A549 treated with RU486 at 1 μM for 4 hours (cell line): ENCODE measurements at places on chromosomes 16 and 17. TPM values are rescaled to one million over a fixed set of nuclear protein-coding genes. Genes with fewer than 3 reads are reported as not detected.

Gene AURKB
- 146 to 164 TPM (median 159 TPM) in 5 replicates for total RNA-seq

Gene ARHGAP23
- 36.2 to 55.2 TPM (median 50.7 TPM) in 5 replicates for total RNA-seq

Gene PITPNC1
- total RNA-seq, result 13.6 to 17.7 TPM (median 15.4 TPM) in 5 replicates

Gene DRC3
- total RNA-seq, result 2.3 to 4.0 TPM (median 3.4 TPM) in 5 replicates

Gene HOXB1
- not detected in 5 replicates for total RNA-seq

Gene KREMEN2
- 1.3 to 2.4 TPM (median 2.3 TPM) in 5 replicates for total RNA-seq

Gene DHX58
- total RNA-seq, result 0.31 to 0.62 TPM (median 0.50 TPM) in 5 replicates

Gene TOP3A
- 29.2 to 41.8 TPM (median 37.0 TPM) in 5 replicates for total RNA-seq

Gene SLC35G6
- not detected in 5 replicates for total RNA-seq

Gene P2RX1
- 0.07 TPM in 1 of 5 replicates, not detected in the others for total RNA-seq

Gene ANKFN1
- total RNA-seq, result not detected in 5 replicates

Gene TADA2A
- total RNA-seq, result 10.6 to 15.2 TPM (median 12.6 TPM) in 5 replicates

Gene INCA1
- 1.4 to 3.1 TPM (median 1.6 TPM) in 5 replicates for total RNA-seq

Gene OTOP2
- 0.07 to 0.11 TPM in 2 of 5 replicates, not detected in the others for total RNA-seq

Gene TPSB2
- not detected in 5 replicates for total RNA-seq

Gene FAM20A
- total RNA-seq, result 0.08 TPM in 1 of 5 replicates, not detected in the others

Gene NCBP3
- 30.5 to 35.2 TPM (median 31.0 TPM) in 5 replicates for total RNA-seq

Gene BAIAP3
- 0.90 to 1.2 TPM (median 0.99 TPM) in 5 replicates for total RNA-seq

Gene CLEC16A
- 6.9 to 8.6 TPM (median 7.6 TPM) in 5 replicates for total RNA-seq

Gene CLDN7
- 0.57 to 1.5 TPM (median 0.71 TPM) in 5 replicates for total RNA-seq

Gene EFTUD2
- 140 to 187 TPM (median 159 TPM) in 5 replicates for total RNA-seq

Gene TMEM92
- 21.2 to 28.6 TPM (median 23.5 TPM) in 5 replicates for total RNA-seq

Gene ST6GALNAC2
- total RNA-seq, result 0.28 to 0.70 TPM (median 0.33 TPM) in 4 of 5 replicates, not detected in the other

Gene NHLRC4
- 0.11 to 0.39 TPM (median 0.21 TPM) in 5 replicates for total RNA-seq

Gene EVPL
- total RNA-seq, result 11.3 to 17.7 TPM (median 16.7 TPM) in 5 replicates

Gene EFNB3
- 0.85 to 1.9 TPM (median 1.7 TPM) in 5 replicates for total RNA-seq

Gene DNAH3
- 0.07 to 0.17 TPM (median 0.13 TPM) in 5 replicates for total RNA-seq

Gene JUP
- total RNA-seq, result 81.9 to 128 TPM (median 113 TPM) in 5 replicates
